ENCODE measurements at places on chromosomes 3 and 15. TPM values are rescaled to one million over a fixed set of nuclear protein-coding genes. Genes with fewer than 3 reads are reported as not detected.

BOC gene
- total RNA-seq: 0.15 TPM

EPHA3 gene
- not detected for total RNA-seq

C3orf33 gene
- 2.3 TPM for total RNA-seq

NANOGP8 gene
- total RNA-seq: not detected

C3orf22 gene
- total RNA-seq: not detected

NCKIPSD gene
- total RNA-seq: 3.6 TPM

KY gene
- not detected for total RNA-seq

UNC13C gene
- total RNA-seq: not detected

PROK2 gene
- not detected for total RNA-seq

GPR149 gene
- total RNA-seq: not detected

KIF9 gene
- 3.8 TPM for total RNA-seq

ISLR gene
- total RNA-seq: 0.30 TPM

ANKUB1 gene
- 0.32 TPM for total RNA-seq

CPN2 gene
- total RNA-seq: not detected

TRH gene
- not detected for total RNA-seq

COL6A6 gene
- total RNA-seq: not detected

SLC2A2 gene
- not detected for total RNA-seq

SLC24A5 gene
- under 0.01 TPM for total RNA-seq

STAB1 gene
- total RNA-seq: 189 TPM

ZNF80 gene
- not detected for total RNA-seq

CKMT1B gene
- total RNA-seq: not detected

TNFAIP8L3 gene
- 10.2 TPM for total RNA-seq

PCOLCE2 gene
- total RNA-seq: 2.6 TPM

ICE2 gene
- total RNA-seq: 28.3 TPM

GHSR gene
- not detected for total RNA-seq

PIK3CB gene
- total RNA-seq: 14.1 TPM

ZKSCAN7 gene
- total RNA-seq: 0.97 TPM

TIMP4 gene
- total RNA-seq: not detected

ZNF609 gene
- 21.7 TPM for total RNA-seq
